ENCODE measurements at places on chromosomes 3 and 15. TPM values are rescaled to one million over a fixed set of nuclear protein-coding genes. Genes with fewer than 3 reads are reported as not detected.

NRG4 gene
- total RNA-seq, result not detected

REC114 gene
- not detected for total RNA-seq

SNTN gene
- total RNA-seq, result not detected

MAP6D1 gene
- 1.2 TPM for total RNA-seq

OSTN gene
- 0.49 TPM for total RNA-seq

CLDN16 gene
- 0.06 TPM for total RNA-seq

TEX9 gene
- 0.63 TPM for total RNA-seq

SPG11 gene
- 24.6 TPM for total RNA-seq

CACNA1D gene
- not detected for total RNA-seq

CCDC80 gene
- total RNA-seq, result 53.7 TPM

PLA2G4F gene
- not detected for total RNA-seq

CD86 gene
- not detected for total RNA-seq

CILP gene
- not detected for total RNA-seq

CCDC54 gene
- total RNA-seq, result not detected

ZMYND10 gene
- 0.31 TPM for total RNA-seq

IL17RB gene
- not detected for total RNA-seq

DPP8 gene
- total RNA-seq, result 34.0 TPM

CCDC66 gene
- 8.1 TPM for total RNA-seq

ARL14 gene
- total RNA-seq, result not detected

SLC12A1 gene
- total RNA-seq, result not detected

C3orf80 gene
- total RNA-seq, result not detected

TRIM42 gene
- total RNA-seq, result not detected

RUVBL1 gene
- total RNA-seq, result 71.1 TPM

FRMD4B gene
- 34.6 TPM for total RNA-seq

ATP2B2 gene
- total RNA-seq, result not detected

CLRN1 gene
- not detected for total RNA-seq

ATP13A4 gene
- total RNA-seq, result 0.13 TPM

DET1 gene
- total RNA-seq, result 2.5 TPM

C3orf33 gene
- total RNA-seq, result 0.65 TPM

Measured in bladder microvascular endothelial cell (primary cell).